Uterus (tissue), 4 donors: ENCODE measurements at places on chromosomes 3 and 15. TPM values are rescaled to one million over a fixed set of nuclear protein-coding genes. Genes with fewer than 3 reads are reported as not detected.

Gene ERC2
- not detected for total RNA-seq

Gene GREM1
- 0.88 TPM for total RNA-seq

Gene ACAP2
- total RNA-seq = 40.3 TPM

Gene GP9
- total RNA-seq = not detected

Gene SLC51B
- not detected for total RNA-seq

Gene THSD4
- 144 TPM for total RNA-seq

Gene SAXO2
- 0.26 TPM for total RNA-seq

Gene CIDEC
- 1.1 TPM for total RNA-seq

Gene LINGO1
- total RNA-seq = 8.4 TPM

Gene LRRC49
- total RNA-seq = 48.7 TPM

Gene CAMKV
- total RNA-seq = not detected

Gene EEF1AKMT4
- 1.2 TPM for total RNA-seq

Gene SMARCC1
- total RNA-seq = 23.8 TPM

Gene OXTR
- total RNA-seq = 0.27 TPM

Gene FMN1
- total RNA-seq = 1.3 TPM

Gene CADPS
- total RNA-seq = 13.2 TPM

Gene FSIP1
- 4.3 TPM for total RNA-seq

Gene PODXL2
- not detected for total RNA-seq

- DNase-seq = no peak
These were observed 61.0 kb downstream of the SCN5A start for GRCh38 chr3:38588371-38588971.

DNA sequence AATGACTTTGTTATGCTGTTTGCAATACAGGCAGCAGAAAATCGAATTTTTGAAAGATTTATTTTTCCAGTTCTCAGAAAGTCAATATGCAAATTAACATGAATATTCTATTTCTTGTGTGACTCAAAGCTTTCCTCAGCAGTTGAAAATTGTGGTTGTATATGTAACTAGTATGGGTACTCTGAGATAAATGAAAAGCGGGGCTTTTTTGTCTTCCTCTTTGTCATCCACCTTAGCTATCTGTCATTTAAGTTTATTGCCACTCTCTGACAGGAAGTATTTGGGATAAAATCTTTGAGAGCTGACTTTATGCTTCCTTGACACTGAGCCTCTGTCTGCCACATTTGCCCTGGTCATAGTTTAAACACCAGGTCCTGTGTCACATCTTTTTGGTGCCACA, 91.5 kb downstream of the ATG7 start:
- DNase-seq = no peak

DNA sequence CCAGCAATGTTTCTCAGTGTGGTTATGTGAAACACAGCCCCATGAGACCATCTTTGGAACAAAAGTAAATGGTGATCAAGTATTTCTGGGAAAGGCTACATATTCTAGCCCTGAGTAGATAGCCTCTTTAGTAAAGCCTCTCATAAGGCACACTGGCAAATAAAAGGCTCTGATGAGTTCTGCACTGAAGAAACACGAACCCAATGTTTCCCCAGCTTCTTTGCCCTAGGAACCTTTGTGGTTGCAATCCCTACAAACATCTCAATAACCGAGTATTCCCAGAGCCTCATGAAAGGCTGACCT, 41.8 kb downstream of the RAB6B start:
- DNase-seq = no peak

- DNase-seq = no peak
These were observed 17.7 kb downstream of the MCF2L2 start for GRCh38 chr3:183410759-183411158.

DNA sequence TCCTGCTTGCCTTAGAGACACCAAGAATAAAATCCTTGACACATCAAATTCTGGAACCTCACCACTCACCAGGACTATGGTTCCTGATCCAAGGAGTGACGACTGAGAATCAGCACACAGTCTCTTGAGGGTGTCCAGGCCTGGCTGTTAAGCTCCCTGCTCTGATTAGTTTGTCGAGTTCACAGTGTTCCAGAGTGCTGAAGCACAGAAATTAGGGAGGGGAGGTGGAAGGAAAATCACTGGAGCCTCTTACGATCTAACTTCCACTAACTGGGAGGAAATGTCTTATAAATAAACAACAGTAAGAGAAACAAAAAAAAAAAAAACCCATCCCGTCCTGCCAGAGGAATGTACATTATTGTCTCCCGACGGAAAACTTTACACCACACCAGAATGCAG, 330.2 kb downstream of the TIGIT start:
- peak; percentile 73 for DNase-seq

DNA sequence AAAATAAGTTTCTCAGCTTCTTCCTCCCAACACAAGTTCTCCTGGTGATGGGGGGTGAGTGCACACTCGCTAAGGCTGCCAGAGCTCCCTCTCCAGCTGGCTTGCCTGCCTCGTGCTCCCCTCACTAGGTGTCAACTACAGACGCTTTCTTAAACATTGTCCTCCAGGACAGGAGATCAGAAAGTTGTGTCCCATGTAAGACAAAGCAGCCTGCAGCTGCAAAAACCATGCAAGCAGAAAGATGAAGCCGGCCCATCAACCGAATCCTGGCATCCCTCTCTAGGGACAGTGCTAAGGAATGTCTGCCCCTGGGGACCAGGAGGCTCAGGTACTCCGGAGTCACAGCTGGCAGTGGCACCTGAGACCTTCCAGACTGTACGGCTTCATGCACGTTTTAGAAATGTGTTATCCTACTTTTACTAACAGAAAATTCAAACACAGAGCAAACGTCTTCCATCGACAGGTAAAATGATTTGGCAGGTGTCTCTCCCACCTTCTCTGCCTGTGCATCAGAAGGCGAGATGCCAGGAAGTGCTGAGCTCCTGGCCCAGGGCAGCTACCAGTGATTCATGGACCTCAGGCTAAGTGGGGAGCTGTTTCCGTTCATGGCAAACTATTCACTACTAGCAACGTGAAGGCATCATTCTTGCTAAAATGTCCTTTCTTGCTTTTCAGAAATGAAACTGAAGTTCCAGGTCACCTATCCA, 246.1 kb downstream of the ADAMTS17 start:
- no peak for DNase-seq

GRCh38 chr3:98326105-98326893, 27.4 kb upstream of the OR5K4 start:
- DNase-seq = no peak

- DNase-seq = no peak
These were observed 128.7 kb downstream of the DMXL2 start for GRCh38 chr15:51493892-51494291.

- DNase-seq = peak; percentile 60
These were observed 33.5 kb upstream of the MFSD1 start for GRCh38 chr3:158768361-158768787.

DNA sequence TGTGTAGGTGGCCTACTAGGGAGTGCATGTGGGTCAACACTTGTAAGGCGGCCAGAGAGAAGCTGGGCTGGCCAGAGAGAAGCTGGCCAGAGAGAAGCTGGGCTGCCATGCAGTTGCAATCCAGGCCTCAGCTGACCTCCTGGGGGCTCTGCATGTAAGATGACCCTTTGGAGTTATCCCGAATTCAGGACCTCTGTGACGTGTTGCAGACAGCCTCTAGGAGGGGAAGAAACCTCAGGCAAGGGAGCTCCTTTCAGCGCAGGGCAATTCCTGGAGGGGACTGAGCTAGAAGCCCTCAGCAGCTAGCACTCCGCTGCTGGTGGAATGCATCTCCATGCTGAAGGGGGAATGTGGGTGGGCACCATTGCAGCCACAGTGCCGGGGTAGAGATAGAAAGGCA, 15.8 kb upstream of the KBTBD12 start:
- DNase-seq = no peak

- no peak for DNase-seq
These were observed 121.5 kb upstream of the SATB1 start for GRCh38 chr3:18546632-18547031.

DNA sequence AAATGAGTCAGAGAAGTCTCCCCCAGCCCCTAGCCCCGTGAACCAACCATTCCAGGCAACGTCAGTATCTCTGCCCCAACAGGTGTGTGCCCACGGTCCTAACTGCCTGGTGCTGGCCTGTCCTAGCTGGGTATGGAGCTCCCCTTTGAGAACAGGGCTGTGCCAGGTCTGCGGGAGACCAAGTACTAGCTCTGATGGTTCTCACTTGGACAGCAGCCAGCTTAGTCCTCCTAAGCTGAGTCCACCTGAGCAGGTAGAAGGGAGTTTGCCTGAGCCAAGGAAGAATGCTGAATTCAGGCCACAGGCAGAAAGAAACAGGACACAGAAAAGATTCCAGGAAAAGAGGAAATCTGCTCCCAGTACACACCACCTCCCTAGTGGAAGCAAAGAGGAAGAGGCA, 33.1 kb upstream of the PARL start:
- DNase-seq = no peak

- no peak for DNase-seq
These were observed 8.5 kb upstream of the CHMP2B start for GRCh38 chr3:87218560-87218959.
